ENCODE measurements at places on chromosomes 3 and 15.

- no peak for DNase-seq
Observed at GRCh38 chr15:32844118-32844711, 126.4 kb downstream of the GREM1 start.

GRCh38 chr15:87689716-87690115, 566.8 kb downstream of the NTRK3 start:
- no peak for DNase-seq

DNA sequence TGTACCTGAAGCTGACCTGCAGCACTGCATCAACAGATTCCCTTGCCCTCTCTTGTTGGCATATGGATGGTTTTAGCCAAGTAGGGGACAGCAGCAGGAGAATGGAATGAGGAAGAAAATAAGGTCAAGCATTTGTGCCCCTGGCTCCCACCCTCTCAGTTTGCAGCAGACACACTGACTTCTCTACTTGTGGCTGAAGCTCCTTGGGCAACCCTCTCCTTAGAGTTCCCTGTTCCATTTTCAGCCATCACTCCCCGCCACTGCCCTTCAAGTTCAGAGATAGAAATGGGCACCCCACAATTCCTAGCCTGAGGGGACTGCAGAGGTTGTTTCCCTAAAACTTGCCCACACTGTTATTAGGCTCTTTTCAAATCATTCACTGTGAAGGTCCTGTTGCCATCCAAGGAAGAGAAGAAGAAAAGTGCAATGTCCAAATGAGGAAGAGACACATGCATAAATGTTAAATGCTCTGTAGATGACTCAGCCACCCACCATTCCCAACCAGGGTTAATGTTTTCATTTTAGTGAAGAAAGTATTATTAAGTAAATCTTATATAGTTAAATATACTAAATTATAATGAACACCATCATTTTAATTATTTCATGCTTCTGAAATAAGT, 295.9 kb upstream of the UBE2E2 start:
- no peak for DNase-seq

- peak; percentile 59 for DNase-seq
Observed at GRCh38 chr15:80778964-80779657, at the start of gene CEMIP. TSS of gene CEMIP (plus strand) at chr15:80779370. CDS start at chr15:80873880, 94,510 bp downstream.

GRCh38 chr3:117844676-117845075, 1135.1 kb downstream of the TUSC7 start:
- no peak for DNase-seq

DNA sequence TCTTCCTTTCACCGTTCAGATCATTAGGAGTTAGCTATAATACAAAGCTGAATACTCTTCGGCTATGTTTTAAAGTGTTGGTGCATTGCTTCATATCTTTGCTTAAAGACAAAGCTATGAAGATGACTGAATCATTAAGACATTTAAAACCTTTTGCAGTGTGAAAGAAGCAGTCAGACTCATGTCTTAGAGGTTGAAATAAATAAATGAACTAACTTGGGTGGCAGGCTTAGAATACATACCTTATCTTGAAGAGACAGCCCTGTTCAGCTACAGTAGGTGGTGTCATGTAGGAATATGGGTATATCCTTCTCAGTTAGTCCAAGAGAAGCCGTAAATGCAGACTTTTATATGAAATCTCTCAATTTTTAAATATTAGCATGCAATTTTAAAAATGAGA, 63.4 kb downstream of the OPA1 start:
- DNase-seq = no peak

GRCh38 chr3:23740517-23740965, 65.2 kb upstream of the UBE2E1 start:
- DNase-seq = no peak

DNA sequence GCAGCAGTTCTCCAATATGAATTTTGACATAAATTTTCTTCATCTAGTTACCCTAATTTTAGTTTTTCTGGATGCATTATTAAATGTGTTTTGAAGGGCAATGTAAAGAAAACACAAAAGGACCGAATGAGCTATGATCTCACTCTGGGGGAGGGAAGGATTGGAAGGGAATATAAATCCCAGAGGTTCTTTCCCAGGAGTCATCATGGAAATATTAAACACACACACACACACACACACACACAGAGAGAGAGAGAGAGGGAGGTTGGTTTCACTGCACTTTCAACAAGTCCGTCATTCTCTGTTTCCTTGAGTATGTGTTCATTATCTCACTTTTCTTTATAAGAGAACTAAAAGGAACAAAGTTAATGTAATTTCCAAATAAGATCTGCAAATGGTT, 70.7 kb upstream of the DCBLD2 start:
- DNase-seq = no peak

GRCh38 chr15:44713006-44713966, 2.0 kb downstream of the B2M start:
- no peak for DNase-seq

GRCh38 chr15:98525661-98526001, 122.7 kb upstream of the IGF1R start:
- DNase-seq = no peak

GRCh38 chr3:116886202-116886893, 176.8 kb downstream of the TUSC7 start:
- no peak for DNase-seq
